K562 (cell line): ENCODE measurements at places on chromosomes 16 and 17. TPM values are rescaled to one million over a fixed set of nuclear protein-coding genes. Genes with fewer than 3 reads are reported as not detected.

PABPN1L gene
- 0.29 TPM in 1 of 2 replicates, not detected in the other for total RNA-seq

PCGF2 gene
- 33.4 and 33.7 TPM in 2 replicates for total RNA-seq

OTOP2 gene
- 0.18 and 0.27 TPM in 2 replicates for total RNA-seq

CBFA2T3 gene
- total RNA-seq = 114 and 145 TPM in 2 replicates

DOC2A gene
- 0.38 and 0.47 TPM in 2 replicates for total RNA-seq

NETO2 gene
- 16.2 and 19.0 TPM in 2 replicates for total RNA-seq

KRTAP17-1 gene
- total RNA-seq = not detected in 2 replicates

SHPK gene
- total RNA-seq = 14.2 and 14.9 TPM in 2 replicates

MAPT gene
- 0.83 and 1.1 TPM in 2 replicates for total RNA-seq
